ENCODE measurements at places on chromosomes 11 and 22.

GRCh38 chr11:36628765-36629244, 30.8 kb upstream of the RAG2 start:
- ATAC-seq = peak; percentile 92

GRCh38 chr11:4125141-4125540, 30.5 kb downstream of the RRM1 start:
- no peak for ATAC-seq

DNA sequence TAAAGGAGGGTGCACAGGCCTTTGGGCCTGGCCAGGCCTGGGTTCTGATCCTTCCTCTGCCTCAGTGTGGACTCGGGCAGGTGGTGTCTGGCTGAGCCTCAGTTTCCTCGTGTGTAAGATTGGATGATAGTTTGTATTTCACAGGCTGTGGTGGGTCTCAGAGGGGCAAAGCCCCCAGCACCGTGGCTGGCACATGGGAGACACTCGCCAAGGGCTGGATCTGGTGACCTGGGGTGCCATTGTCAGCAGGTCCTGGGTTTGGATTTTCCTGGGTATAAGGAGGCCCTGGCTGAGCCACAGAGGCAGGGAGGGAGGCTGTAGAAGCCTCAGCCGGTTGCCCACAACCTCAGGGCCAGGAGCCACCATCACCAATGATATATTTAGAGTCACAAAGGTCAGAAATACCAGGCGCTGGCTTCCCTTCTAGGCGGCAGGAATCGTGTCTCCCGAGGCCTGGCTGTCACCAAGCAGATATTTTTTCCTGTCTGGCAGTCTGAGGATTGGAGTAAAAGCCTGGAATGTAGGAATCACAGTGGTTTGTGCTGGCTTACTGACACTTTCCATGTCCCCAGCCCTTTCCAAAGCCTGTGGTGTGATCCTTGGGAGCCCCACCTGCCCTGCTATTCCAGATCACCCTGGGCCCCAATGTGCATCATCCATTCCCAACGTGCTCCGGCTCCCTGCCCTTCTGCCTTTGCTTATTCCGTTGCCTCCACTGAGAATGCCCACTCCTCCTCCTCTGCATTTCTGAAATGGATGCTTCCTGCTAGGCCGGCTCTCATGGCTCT, 15.6 kb downstream of the KCNC1 start:
- ATAC-seq = peak; percentile 78

- no peak for ATAC-seq
Measured at GRCh38 chr11:44638032-44638431, 72.6 kb downstream of the CD82 start.

DNA sequence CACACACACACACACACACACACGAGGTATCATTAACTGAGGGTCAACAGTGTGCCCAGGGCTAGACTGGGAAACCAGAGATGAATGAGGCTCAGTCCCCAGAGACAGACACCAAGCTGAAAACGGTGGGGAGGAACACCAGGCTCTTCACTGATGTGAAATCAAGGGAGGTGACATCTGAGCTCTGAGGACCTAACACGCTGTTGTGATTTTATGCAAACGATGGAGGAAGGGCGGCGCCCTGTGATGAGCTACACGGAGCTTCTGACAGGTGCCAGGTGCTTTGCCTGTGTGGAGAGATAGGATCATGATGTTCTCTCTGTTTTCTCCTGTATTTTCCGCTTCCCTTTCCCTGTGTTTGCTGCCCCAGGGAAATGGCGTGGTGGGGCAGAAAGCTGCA, 6.5 kb upstream of the CYB5R3 start:
- peak; percentile 47 for ATAC-seq

GRCh38 chr11:93032580-93032979, 63.1 kb downstream of the MTNR1B start:
- ATAC-seq = no peak

GRCh38 chr11:119149786-119150275, 979 bp downstream of the ABCG4 start:
- ATAC-seq = no peak

DNA sequence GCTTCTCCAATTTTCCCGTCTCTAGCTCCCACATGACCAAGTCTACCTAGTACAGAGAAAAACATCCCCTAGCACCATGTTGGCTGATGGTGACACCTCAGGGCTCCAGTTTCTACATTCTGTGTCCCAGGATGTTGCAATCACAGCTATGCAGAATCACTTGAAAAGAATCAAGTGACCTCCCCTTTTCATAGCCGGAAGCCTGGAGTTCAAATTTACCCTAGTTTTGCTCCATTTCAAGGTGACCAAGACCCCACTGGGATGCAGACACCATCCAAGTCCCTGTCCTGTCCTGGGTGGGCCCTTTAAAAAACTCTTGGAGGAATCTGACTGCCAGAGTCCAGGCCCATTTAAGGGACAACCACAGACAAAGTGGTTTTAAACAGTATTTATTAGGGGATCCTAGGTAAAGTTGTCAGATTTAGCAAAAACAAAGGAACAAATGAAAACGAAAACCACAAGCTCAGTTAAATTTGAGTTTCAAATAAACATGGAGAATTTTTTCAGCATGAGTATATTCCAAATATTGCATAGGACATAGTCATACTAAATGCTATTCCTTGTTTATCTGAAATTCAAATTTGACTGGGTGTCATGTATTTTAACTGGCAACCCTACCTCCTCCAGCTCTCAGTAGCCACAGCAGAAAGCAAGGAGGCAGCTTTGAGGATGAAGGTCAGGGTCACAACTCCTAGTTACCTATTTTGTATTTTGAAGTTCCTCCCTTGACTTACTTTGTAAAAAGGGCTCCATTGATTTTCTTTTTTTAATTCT, 52.4 kb downstream of the MIAT start:
- ATAC-seq = no peak

- no peak for ATAC-seq
Measured at GRCh38 chr11:44949160-44950030, 1.3 kb downstream of the TP53I11 start.

- no peak for ATAC-seq
Measured at GRCh38 chr22:47278655-47279054, 516.2 kb downstream of the TBC1D22A start.

DNA sequence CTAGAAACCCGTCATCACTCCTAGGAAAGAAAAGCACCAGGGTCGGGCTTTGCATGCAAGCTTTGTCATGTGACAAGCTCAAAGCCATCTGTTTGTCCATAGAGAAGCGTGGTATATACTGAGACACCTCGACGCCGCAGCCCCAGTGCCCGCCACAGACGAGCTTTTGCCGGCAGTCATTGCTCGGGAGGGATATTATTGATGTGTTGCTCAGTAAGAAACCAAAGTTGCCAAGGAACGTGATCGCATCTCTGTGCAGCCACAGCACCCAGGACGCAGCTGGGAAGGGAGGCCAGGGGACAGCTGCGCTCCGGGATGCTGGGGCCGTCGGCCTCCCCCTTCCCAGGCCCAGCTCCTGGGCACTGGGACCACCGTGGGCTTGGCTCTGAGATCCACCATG, 89.5 kb upstream of the KCNQ1OT1 start:
- ATAC-seq = peak; percentile 22

GRCh38 chr11:8262552-8263108, 1.0 kb downstream of the LMO1 start:
- ATAC-seq = peak; percentile 68

DNA sequence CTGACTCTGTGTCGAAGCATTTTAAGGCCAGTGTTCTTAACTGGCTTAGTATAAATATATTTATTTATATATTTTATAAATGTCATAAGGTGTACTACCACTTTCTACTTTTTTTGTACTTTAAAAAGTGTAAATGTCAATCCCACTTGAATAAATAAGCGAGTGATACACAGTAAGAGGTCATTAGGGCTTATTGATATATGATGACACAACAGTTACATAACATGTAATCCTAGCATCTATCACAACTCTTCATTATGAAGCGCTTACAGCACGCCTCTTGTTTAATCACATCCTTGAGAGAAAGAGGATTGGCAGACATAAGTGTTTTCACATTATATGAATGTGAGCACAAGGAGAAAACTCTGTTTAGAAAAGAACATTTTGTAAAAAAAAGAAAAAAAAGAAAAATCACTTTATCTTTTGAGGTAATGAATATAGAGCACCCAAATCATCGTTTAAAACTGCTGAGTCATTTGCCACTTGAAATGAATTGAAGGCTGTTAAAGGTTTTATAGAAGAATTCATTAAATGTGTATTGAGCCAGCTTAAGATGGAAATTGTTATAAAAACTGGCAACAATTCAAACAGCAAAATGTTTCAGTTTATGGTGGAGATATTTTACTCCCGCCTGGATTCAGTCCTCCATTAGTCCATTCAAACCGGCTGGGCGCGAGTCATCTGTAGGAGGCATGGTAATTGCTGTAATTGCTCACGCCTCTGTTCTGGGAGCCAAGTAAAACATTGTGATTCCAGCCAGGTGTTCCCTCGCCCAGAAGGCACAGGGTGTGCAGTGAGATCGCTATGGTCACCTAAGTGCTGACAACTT, 627.3 kb upstream of the KIRREL3 start:
- ATAC-seq = peak; percentile 58
